Vein endothelial cell (primary cell): ENCODE measurements at places on chromosomes 6 and 20. TPM values are rescaled to one million over a fixed set of nuclear protein-coding genes. Genes with fewer than 3 reads are reported as not detected.

The OR12D3 gene
- not detected in 2 replicates for total RNA-seq

The RIPPLY2 gene
- total RNA-seq = not detected in 2 replicates

The PPP1R18 gene
- total RNA-seq = 98.0 and 103 TPM in 2 replicates

The CNKSR3 gene
- 10.8 and 13.8 TPM in 2 replicates for total RNA-seq

The RPS10 gene
- total RNA-seq = 2,319 and 2,796 TPM in 2 replicates

The MUCL3 gene
- total RNA-seq = not detected in 2 replicates
